ENCODE measurements at places on chromosomes 1 and 21. TPM values are rescaled to one million over a fixed set of nuclear protein-coding genes. Genes with fewer than 3 reads are reported as not detected.

The C1orf210 gene
- total RNA-seq = 7.2 TPM

The AGMAT gene
- total RNA-seq = 0.33 TPM

The SYCP1 gene
- not detected for total RNA-seq

The PTPN14 gene
- 30.4 TPM for total RNA-seq

The TRAF5 gene
- total RNA-seq = 21.8 TPM

The HES2 gene
- total RNA-seq = 3.6 TPM

The SPRR2F gene
- total RNA-seq = not detected

The TNFAIP8L2 gene
- total RNA-seq = 5.7 TPM

The OR6N2 gene
- not detected for total RNA-seq

The VAV3 gene
- 153 TPM for total RNA-seq

The NRIP1 gene
- 105 TPM for total RNA-seq

GRCh38 chr1:40612345-40612831 lies 53.1 kb downstream of the RIMS3 start:
- DNase-seq = peak; percentile 40

GRCh38 chr1:207072233-207072632 lies 16.4 kb upstream of the C4BPB start:
- DNase-seq = no peak

DNA sequence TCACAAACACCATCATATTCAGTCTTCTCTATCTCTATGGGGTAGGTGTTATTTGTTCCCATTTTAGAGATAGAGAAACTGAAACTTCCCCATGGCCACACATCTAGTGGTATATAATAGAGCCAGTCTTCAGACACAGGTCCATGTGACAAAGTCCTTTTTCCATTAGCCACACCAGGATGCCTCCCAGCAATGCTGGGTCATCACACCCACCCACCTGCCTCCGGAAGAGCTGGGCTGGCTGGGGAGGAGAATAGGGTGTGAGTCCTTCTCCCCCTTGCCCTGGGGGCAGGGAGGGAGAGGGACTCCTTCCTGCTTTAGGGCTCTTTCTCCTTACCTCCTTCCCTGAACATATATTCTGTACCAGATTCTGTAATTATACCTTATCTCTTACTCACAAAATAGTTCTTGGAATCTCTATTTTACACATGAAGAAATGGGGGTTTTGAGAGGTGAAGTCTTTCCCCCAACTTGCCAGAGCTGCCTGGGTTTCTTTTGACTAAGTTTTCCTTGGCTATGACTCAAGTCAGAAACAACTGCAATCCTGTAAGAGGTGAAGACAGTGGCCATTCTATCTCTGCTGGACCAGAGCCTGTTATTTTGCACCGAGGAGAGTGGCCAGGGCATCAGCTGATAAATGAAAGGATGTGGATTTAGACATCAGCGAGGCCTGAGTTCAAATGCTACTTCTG lies 30.0 kb downstream of the SOX13 start:
- no peak for DNase-seq

DNA sequence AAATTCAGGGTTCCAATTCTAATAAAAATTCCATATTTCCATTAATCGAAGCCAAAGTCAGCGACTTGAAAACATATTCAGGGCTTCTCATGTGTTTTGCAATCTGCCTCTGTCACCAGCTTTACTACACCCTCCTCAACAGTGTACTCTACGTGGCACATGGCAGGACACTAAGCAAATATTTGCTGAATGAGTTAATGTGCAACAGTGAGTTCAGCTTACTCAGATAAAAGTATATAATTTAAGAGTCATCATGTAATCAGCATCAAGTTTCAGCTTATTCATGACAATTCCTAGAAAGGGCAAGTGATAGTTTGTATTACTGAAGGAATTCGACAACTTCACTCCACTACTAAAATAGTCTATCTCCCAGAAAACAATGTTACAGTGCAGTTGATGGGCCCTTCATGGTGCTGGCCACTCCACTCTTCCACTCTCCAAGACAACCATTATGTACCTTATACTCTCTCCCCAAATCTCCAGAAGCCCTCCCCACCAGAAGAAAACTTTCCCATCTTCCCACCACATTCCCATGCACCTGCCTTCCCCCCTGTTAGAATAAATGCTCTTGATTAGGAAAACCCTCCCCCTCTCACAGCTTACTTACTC lies 97.3 kb downstream of the TTLL7 start:
- DNase-seq = no peak

DNA sequence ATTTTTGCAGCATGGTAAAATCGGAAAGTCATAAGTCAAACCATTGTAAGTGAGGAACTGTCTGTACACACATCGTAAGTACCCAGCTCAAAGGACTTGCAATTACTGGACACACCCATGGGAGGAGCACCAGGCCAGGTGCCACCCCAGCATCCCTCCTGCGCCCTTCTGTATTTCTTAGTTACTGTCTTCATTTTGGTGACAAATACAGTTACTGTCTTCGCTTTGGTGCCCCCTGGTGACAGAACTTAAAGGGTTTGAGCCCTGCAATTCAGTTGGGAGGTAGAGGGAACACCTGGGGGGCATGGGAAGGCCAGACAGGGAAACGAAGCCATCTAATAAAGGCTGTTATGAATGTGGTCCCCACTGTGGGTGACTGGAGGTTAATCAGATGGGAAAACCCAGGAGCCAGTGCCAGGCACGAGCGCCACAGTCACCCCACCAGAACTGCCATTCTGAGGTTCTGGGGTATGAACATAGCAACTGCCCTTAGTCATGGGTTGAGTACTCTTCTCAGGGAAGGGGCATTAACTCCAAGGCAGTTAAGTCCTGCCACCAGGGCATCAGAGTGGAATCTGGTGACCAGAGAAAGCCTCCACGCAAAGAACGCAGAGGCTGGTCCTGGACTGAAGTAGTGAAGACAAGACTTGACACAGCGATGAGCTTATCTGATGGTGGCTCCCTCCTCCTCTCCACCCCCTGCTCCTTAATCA lies 612.9 kb downstream of the PTPRU start:
- DNase-seq = no peak

DNA sequence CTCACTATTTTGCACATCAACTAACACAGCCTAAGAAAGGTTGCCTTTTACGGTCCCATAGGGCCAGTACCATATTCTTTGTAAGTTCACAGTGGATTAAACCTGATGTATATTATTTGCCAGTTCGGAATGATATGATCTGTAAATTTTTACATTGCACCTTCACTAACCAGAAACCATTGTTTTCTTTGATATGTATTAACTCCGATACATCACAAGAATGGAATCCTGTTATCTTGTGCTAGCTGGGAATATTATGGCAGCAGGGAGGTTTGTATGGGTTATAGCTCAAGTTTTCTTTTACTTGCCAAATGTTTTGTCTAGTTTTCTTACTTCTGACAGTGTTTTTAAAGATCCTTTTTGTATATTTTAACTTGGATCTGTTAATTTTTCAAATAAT lies 51.4 kb upstream of the S1PR1 start:
- DNase-seq = no peak

DNA sequence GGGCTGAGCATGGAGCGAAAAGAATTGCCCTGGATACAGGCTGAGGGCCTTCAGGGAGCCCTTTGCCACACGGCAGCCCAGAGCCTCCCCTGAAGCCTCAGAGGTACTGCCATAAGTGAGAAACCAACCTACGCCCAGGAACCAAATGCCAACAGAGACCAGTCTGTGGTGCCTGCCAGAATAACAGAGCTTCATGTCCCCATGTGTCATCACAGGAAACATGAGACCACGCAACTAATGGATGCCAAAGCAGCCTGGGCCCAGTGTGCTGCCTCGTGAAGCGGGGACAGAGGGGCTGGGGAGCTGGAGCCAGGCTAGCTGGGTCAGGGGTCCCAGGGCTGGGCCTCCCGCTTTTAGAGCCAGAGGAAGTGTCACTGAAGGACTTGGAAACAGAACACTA lies 18.7 kb upstream of the STUM start:
- no peak for DNase-seq

DNA sequence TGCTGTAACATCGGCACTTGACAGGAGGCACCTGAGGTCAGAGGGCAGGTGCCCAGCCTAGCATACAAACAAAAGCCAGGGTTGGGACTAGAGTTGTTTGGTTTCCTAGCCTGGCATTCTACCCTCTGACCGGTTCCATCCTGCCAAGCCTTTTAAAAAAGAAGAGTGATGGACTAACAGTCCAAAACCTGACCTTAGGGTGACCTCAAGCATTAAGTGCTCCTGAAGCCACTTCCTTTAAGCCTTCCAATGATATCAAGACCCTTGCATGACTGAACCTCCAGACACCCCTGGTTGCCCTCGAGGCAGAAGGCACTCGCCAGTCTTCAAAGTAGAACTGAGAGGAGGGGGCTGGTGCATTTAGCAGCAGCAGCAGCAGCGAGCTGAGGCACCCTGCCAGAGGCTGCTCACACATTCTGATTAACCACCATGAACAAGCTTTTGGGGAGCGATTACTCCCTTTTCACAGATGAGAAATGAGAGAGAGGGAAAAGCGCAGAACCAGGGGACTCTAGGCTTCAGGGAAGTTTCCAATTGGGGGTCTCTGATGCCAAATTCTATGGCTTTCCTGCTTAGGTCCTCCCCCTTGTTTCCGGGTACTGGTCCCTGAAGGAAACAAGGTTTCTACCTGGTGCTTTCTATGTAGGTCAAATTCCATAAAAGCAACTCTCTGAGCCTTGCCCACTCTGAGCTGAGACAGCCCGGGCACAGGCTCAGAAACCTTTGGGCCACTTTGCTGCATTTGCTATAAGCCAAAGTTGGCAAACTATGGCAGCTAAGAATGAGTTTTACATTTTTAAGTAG lies 9.2 kb downstream of the SLC2A1 start:
- DNase-seq = no peak

DNA sequence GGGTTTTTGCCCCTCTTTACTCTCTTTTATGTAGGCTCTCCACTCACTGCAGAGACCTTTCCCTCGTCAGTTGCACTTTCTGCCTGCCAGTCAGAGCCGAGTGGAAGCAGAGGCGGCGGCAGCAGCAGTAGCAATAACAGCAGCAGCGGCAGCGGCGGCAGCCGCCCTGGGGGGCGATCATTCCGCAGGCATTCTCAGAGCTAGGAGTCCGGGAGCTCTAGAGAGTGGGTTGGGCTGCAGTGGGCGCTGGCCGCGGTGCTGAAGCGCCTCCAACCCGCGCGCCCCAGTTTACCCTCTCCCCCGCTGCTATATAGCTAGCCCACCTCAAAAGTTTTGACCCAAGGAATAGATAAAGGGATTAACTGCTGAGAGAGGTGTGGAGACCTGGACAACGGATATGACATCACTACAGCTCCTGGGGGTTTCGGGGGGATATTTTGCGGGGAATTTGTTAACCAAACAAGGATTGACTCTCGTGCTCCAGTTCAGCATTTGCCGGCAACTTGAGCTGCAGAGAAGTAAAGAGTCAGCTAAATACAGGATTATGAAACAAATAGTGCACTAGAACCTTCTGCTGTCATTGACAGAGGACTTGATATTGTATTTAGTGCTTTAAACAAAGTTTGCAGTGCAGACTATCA lies at the start of gene OLFM3:
TSS of gene OLFM3 (minus strand) at position 102 of the 641 bp plus-strand sequence.
- DNase-seq = no peak

GRCh38 chr1:78091215-78091813 lies 45.5 kb downstream of the GIPC2 start:
- DNase-seq = no peak

DNA sequence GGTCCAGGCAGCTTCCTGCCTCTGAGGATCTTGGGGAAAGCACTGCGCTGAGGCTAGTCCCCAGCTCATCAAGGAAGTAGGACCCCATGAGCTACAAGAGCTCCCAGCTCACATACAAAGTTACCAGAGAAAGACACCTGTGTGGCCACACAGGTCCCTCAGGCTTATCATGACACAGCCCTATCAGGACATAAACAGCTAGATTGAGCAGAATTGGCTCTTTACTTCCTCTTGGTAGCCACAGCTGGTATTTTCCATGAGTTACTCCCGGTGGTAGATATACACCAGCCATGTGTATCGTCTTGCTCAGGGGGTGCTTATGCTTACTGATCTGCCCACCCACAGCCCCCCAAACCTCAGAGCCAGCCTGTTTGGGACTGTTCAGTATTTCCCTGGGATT lies 1.2 kb downstream of the LENEP start:
- DNase-seq = no peak

- no peak for DNase-seq
These were observed 173.4 kb upstream of the RGS18 start for GRCh38 chr1:191984856-191985255.

GRCh38 chr1:103497404-103497803 lies 28.1 kb upstream of the RNPC3 start:
- DNase-seq = no peak

- DNase-seq = no peak
These were observed 4.4 kb upstream of the WDR64 start for GRCh38 chr1:241647658-241648057.

DNA sequence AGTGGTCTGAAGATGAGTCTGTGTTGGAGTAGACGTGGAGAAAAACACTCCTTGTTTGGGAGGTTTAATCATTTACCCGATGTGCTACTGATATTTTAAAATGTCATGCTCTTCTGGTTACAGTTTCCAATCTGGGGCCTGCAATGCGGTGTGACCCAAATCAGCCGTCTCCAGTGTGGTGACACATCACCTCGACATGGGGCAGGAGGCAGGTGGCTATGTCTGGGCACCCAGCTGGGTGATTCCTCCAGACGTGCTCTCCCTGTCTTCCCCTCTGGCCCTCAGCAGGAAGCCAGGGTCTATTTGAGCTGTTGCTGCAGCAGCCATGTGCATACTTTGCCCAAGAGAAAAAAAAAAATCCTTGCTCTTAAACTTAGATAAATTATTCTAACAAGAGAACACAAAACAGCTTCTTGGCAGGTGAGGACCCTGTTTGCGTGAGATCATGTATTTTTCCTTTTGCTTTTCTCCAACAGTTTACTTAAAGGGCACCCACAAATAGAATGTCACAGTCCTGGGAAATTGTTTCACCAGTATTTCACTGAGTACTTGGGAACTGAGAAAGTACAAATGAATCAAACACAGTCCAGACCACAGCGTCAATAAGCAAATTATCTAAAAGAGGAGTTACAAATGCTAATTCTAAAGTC lies 38.9 kb upstream of the MAP10 start:
- DNase-seq = no peak

DNA sequence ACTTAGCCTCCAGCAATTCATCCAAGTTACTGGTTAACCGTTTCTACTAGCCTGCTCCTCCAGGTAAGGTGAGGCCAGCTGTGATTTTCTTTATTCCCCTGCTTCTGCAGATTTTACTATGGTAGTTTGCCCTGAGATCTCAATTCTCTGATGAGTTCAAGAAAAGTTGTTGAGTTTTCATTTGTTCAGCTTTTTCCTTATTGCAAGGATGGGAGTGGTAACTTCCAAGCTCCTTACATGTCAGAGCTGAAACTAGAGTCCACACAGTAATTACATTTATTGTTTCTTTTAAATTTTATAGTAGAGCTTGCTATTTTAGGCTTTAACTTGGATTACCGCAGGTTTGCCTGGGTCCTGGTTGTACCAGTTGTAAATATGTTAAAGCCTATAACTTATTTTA lies 76.9 kb upstream of the ZRANB2 start:
- no peak for DNase-seq

All from breast epithelium (tissue), 4 donors.